CD4-positive, CD25-positive, alpha-beta regulatory T cell (primary cell): ENCODE measurements at places on chromosomes 2 and 18. TPM values are rescaled to one million over a fixed set of nuclear protein-coding genes. Genes with fewer than 3 reads are reported as not detected.

TFPI gene
- not detected for polyA plus RNA-seq

ANKRD30BL gene
- polyA plus RNA-seq = not detected

CCDC85A gene
- not detected for polyA plus RNA-seq

WNT10A gene
- polyA plus RNA-seq = 9.9 TPM

SATB2 gene
- 0.05 TPM for polyA plus RNA-seq

ITGB6 gene
- not detected for polyA plus RNA-seq

ZNF892 gene
- 0.74 TPM for polyA plus RNA-seq

PPM1G gene
- polyA plus RNA-seq = 144 TPM

DNA sequence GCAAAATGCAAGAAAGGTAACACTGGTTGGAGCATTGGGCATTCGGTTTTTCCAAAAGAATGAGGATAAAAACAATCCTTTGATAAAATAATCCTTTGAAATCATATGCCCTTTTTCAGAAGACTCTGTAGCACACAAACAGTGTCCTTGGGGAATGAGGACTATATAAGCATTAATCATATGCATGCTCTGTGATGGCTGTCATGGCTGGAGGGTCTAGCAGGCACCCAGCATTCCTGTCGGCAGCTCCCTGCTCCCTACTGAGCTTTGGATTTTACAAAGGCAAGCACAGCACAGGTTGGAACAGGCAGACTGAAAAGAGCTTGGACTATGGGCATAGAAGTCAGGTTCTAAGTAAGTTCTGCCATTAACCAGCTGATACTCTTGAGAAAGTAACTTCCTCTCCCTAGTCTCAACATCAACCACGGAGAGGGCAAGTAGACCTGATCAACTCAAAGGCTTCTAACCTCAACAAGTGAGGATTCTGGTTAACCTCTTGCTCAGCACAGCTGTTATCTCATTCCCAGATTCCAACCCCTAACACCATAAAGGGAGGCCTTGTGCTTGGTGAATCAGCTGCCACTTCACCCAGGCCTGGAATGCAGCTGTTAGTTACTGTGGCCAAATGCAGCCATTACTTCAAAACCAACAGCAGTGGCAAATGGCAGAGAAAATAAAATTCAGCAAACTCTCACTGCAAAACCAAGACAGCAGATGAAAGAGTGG, 29.5 kb downstream of the GALNT14 start:
- DNase-seq = no peak

GRCh38 chr2:225994748-225995405, 595.4 kb downstream of the NYAP2 start:
- no peak for DNase-seq

GRCh38 chr18:78582898-78583738, 396.5 kb upstream of the SALL3 start:
- DNase-seq = no peak

DNA sequence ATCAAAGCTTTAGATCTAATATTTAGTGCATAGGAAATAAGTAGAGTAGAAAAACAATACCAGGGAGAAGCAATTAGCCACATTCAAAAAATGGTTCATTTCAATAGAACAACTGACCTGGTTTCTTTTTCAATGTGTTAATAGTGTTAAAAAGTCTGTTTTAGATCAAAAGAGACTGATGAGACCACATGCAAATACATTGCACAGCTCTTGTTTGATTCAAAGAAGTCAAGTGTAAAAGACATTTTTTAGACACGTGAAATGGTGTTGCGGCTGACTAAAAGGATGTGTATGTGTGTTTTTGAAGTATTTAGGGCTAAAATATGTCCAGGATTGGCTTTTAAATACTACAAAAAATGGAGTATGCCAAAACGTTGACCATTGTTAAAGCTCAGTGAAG, 1.2 kb upstream of the AOX1 start:
- DNase-seq = no peak

- no peak for DNase-seq
Observed at GRCh38 chr2:233085839-233086150, 25.7 kb downstream of the INPP5D start.

DNA sequence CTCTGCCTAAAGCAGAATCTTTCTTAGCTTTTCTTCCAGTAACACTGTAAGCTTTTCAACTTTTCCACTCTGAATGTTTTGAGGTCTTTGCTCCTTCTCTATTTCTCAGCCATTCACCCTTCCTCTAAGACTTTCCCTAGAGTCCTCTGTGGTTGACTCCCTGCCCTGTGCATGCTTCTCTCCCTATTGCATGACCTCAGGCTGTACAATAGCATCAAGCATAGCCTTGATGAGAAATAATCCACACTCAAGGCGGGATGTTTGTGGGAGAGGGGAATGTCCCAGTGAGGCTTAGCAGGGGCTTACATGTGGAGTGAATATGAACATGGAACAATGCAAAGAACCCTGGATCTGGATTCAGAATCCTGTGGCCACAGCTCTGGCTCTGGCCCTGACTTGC, 48.4 kb upstream of the IGFBP5 start:
- DNase-seq = no peak

DNA sequence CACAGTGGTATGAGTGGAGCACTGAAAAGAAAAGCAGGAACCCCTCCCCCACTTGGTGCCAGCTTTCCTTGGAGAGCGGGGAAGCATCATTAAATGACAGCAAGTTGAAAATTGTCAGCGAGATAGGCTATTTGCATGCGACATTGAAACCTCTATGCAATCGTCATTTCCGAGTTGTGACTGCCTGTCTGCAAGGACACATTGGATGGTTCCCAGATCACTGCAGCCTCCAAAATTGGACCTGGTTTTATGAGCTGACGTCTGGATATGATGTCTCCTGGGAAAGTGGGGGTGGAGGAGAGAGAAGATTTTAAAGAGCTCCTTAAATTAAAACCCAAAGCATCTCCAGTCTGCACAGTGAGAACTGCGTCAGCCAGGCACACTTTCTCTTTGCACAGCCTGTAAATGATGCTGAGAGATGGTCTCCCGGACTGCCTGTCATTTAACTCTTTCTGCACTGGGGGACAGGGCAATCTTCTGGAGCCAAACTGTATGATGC, 57.8 kb upstream of the KIF5C start:
- no peak for DNase-seq

DNA sequence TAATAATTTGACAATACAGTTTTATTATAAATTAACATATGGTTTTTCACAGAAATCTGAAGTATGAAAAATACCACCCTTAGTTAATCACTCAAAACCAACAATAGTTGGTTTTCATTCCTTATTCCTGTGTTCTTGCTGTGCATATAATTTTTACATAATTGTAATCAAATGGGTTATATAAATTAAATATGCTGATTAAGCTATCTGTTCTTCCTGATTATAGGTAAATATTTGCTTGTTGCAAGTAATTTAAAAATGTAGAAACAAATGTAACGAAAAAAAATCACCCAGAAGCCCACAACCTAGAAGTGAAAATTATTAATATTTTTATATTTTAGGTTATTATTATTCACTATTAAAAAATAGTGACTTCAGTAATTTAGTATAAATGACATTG, 98.3 kb downstream of the ZNF804A start:
- DNase-seq = no peak
